ENCODE measurements at places on chromosomes 2 and 18.

- DNase-seq, result no peak
These were observed 28.2 kb upstream of the MAP2 start for GRCh38 chr2:209395652-209396051.

- DNase-seq, result no peak
These were observed 50.4 kb upstream of the PPM1B start for GRCh38 chr2:44118257-44118656.

DNA sequence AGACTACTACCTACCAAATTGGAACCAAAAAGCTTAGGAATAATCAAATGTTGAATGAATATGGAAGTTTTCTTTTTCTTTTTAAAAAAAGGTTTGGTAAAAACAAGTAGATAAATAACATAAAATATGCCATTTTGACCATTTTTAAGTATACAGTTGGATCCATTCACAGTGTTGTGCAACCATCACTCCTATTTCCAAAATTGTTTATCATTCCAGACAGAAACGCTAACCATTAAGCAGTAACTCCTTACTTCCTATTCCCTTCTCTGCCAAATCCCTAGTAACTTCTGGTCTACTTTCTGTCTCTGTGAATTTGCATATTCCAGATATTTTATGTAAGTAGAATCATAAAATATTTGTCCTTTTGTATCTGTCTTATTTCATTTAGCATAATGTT lies 39.8 kb downstream of the CD302 start:
- DNase-seq, result no peak

GRCh38 chr2:32228181-32228580 lies 36.5 kb downstream of the NLRC4 start:
- no peak for DNase-seq

- DNase-seq, result peak; percentile 39
These were observed 12.2 kb upstream of the COL5A2 start for GRCh38 chr2:189191766-189192165.

DNA sequence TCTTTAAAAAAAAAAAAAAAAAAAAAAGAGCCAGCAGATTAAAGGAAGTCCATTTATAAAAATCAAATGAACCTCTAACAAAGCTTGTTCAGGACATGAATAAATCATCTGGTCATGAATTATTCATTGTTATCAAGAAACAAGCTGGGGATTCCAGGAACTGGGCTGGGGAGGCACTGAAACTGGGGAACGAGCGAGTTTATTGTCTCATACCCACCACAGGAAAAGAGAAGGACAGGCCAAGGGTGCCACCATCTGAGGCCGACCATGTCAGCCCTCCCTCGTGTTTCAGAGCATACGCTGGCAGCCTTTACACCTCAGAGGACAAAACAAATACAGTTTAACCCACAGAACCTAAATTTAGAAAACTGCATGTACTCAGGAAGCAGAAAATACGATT lies 164.2 kb downstream of the VWC2L start:
- no peak for DNase-seq

- DNase-seq, result no peak
These were observed 353.4 kb upstream of the VRK2 start for GRCh38 chr2:57693177-57693576.

DNA sequence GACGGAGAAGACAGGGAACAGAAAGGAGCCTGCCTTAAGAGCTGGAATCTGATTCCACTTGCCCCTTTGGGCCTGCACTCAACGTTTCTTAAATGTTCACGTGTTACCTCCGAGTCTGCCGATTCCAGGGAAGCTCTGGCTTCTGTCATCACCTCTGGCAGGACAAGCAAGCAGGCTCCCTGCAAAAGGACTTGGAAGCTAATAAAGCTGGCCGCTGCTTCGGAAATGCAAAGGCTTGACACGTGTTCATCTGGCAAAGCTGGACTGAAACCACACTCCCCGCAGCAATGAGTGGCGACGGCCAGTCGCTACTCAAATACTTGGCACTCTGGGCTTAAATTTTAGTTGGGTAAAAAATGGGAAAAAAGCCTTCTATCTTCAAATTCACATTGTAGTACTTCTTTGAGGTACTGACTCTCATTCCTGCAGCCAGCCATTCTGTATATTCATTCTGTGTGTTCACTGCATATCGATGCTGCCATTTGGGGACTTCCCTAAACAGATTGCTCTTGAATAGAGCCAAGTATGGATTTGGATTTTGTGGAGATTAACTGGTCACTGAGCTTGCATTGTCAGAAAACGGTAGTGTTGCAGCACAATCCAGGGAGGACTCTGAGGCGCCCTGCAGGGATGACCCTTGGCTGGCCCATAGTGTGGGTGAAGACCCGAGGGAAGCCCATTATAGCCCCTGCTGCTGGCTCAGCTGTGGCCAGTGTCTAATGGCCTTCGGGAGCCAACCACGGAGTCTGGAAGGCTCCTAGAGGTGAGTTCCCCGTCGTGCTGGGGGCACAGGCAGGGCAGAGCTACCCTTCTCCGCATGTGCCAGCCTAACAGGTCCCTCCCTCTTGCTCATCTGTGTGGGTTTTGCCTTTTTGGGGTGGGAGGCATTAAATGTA lies 231.5 kb downstream of the PRKCE start:
- DNase-seq, result no peak

DNA sequence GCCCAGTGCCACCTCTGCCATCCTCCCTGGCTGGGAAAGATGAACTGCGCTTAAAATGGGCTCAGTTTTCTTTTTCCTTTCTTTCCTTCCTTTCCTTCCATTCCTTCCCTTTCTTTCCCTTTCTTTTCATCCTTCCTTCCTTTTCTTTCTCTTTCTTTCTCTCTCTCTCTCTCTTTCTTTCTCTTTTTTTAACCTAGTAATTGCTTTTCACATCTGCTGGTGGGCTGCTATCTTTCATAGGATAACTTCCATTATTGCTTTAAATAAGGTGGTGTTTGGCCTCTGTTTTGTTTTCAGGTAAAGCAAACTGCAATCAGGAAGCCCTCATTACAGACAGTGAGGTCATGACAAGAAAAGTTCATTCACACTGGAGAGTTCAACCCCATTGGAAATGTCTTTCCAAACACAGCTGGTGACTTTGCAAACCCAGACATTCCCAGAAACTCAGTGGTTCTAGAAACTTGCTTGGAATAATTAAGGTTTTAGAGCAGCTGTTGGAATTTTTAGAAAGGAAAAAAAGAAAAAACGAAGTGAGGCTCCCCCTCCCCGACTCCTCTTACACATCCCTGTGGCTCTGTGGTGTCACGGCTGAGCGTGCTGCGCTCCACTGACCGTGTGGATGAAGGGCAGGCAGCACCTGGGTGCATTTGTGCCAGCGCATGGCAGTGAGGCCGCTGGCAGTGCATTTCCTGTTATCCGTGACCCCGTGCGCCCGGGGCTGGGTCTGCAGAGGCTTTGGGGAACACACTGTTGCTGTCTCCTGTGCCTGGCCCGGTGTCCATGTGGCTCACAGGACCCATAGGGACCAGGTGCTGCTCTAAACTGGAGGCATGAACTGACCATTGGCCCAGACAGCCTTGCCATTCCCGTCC lies 76.9 kb downstream of the MBP start:
- DNase-seq, result no peak

All from foreskin keratinocyte (primary cell).